ENCODE measurements at places on chromosomes 3 and 15. TPM values are rescaled to one million over a fixed set of nuclear protein-coding genes. Genes with fewer than 3 reads are reported as not detected.

The CD86 gene
- total RNA-seq = 0.27 TPM

DNA sequence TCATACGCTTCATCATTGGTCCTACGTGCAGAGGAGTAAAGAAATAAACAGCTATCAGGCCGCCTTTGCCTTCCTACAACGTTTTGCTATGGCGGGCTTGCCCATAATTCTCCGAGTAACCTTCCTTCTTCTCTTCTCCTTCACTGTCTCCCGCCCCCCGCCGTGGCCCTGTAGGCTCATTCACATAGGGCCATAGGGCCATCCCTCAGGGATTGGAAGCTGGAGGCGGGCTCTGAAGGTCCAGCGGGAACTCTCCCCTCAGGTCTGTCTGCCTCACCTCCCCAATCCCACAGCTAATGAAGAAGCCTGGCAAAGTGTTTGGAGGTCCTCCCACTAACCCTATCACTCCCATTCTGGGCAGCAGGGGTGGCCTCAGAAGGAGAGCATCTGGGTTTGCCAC, 43.6 kb downstream of the SEMA5B start:
- DNase-seq = no peak

GRCh38 chr3:195113536-195114425, 157.2 kb downstream of the XXYLT1 start:
- DNase-seq = no peak

GRCh38 chr3:49462222-49462621, 7.8 kb upstream of the DAG1 start:
- DNase-seq = no peak

- DNase-seq = no peak
Observed at GRCh38 chr3:150736903-150737832, 25.8 kb downstream of the SIAH2 start.

- DNase-seq = no peak
Observed at GRCh38 chr15:80012060-80012726, 41.2 kb upstream of the BCL2A1 start.

DNA sequence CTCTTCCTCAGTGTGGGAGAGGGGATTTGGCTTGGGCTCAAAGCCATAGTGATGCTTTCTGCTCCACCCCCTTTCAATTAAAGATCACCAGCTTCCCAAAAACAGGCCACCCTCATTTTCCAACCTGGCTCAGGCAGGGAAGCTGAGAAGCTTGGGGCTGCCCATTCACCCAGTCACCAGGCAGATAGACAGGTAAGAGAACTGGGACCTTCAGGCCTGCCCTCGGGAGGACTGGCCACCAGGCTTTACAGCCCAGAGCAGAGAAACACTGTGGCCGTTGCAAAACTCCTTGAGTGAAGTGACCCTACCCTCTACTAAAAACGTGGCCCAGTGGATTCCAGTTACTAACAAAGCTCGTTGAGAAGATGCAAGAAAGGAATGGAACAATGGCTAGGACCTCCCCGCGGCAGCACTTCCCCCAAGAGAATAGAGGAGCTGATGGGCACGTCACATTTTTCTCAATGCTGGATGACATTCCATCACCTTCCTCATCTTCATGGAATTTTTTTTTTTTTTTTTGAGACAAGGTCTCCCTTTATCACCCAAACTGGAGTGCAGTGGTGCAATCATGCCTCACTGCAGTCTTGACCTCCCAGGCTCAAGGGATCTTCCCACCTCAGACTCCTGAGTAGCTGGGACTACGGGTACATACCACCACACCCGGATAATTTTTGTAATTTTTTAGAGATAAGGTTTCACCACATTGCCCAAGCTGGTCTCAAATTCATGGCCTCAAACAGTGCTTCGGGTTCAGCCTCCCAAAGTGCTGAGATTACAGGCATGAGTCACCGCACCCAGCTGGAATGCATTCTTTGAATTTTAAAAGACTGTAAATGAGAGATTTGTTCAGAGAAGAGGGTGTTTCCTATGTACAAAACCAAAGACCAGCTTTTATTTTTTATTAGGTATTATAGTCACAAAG, 37.9 kb downstream of the LIPC start:
- DNase-seq = no peak

All from hematopoietic multipotent progenitor cell (in vitro differentiated cells).